ENCODE measurements at places on chromosomes 4 and X. TPM values are rescaled to one million over a fixed set of nuclear protein-coding genes. Genes with fewer than 3 reads are reported as not detected.

GRCh38 chr4:4735870-4736269 lies 123.6 kb upstream of the MSX1 start:
- peak; percentile 76 for DNase-seq

DNA sequence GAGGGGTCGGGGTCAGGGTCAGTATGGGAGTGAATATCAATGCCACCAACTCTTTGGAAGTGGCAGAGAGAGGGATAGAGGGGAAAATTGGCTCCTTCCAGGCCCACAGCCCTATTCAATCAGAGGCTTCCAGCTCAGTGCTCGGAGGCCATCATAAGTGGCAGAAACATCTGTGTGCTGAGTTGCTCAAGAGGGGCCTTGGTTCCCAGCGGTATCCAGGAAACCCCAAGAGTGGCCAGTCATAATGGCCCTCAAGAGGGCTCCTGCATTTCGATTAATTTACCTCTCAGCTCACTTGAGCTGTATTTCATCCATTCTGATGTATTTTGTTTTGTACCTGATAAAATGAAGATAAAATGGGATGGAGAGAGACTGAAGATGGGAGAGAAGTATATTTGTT lies 154.3 kb upstream of the EOLA2 start:
- DNase-seq, result peak; percentile 19

GRCh38 chrX:129791336-129791735 lies 11.6 kb downstream of the SASH3 start:
- no peak for DNase-seq

DNA sequence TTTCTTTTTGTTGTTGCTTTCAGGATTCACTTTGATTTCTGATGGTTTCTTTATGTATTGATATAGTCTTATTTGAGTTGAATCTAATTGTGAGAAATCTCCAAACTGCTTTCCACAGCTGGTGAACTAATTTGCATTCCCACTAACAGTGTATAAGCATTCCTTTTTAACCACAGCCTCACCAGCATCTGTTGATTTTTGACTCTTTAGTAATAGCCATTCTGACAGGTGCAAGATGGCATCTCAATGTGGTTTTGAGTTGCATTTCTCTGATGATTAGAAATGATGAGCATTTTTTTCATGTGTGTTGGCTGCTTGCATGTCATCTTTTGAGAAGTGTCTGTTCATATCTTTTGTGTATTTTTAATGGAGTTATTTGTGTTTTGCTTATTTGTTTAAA lies 1023.1 kb downstream of the SH3BGRL start:
- DNase-seq, result no peak

GRCh38 chrX:11264925-11265324 lies 28.3 kb upstream of the AMELX start:
- no peak for DNase-seq

DNA sequence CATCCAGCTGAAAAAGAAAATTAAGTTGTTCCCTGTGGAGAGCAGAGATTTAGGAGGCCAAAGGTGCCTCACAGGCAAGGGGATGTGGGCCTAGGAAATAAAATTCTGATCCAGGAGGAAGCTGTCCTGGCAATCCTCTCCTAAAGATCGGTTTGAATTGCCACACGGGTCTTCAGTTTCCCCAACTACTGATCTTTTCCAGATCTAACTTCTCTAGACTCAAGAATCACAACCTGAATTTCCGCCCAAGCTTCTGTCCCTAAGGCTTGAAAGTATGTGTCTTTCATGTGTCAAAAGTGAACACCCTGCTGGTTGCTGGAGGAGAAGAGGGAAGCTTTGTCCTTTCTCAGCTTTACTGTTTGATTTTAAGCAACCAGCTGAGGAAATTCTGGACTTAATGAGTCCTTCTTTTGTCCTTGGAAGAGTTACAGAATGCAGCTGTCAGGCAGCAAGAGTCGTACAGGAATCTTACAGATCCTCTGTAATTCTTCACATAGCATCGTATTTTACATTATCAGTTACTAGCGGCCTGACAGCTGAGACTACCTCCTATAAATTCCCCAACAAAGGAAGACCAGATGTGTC lies 93.8 kb downstream of the INPP4B start:
- peak; percentile 32 for DNase-seq

- no peak for DNase-seq
Measured at GRCh38 chr4:140152013-140152703, 1.8 kb downstream of the MAML3 start.

DNA sequence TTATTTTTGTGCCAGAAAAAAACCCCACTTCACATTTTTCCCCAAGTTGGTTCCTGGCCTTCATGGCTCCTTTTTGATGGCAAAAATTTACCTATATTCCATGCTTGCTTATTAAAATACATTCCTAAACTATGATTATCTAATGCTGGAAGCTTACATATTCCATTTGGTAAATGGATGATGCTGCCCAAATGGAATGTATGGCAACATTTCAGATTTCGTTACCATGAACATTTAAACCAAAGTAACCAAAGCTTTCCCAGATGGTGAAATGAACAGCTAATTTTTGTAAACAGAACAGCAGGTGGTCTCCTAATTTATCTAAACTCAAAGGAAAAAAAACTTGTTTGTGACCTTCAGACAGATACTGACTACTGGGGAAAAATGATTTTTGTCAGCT lies 110.8 kb upstream of the TEX13A start:
- DNase-seq, result no peak

DNA sequence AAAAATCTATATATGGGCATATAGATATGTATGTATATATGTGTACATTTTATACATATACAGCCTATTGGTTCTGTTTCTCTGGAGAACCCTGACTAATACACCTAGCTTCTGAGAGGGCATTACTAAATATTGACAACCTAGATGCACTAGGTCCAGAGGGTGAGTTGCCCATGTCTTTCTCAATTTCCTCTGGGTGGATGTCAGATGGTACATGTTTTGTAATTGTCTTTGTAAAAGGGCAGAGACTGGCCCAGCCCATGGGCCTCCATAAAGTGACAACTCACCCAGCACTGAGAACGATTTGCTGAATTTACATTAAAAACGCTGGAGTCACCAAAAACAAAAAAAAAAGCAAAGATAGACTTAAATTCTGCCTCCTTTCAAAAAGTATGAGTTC lies 198.5 kb upstream of the FAM241A start:
- DNase-seq, result no peak

- peak; percentile 42 for DNase-seq
Measured at GRCh38 chr4:139279760-139280620, at the start of gene MGARP. Gene MGARP, minus strand, starts transcription at chr4:139280225. Its CDS starts 67 bp downstream, at chr4:139280158.

- DNase-seq, result no peak
Measured at GRCh38 chrX:40104630-40104984, 6.8 kb upstream of the BCOR start.

DNA sequence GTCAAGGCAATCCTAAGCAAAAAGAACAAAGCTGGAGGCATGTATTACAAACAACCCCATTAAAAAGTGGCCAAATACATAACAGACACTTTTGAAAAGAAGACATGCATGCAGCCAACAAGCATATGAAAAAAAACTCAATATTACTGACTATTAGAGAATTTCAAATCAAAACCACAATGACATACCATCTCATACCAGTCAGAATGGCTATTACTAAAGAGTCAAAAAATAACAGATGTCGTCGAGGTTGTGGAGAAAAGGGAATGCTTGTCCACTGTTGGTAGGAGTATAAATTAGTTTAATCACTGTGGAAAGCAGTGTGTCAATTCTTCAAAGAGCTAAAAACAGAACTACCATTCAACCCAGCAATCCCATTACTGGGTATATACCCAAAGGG lies 604.6 kb upstream of the GRIA3 start:
- no peak for DNase-seq

GRCh38 chr4:154490583-154491340 lies 837 bp downstream of the DCHS2 start:
- peak; percentile 42 for DNase-seq

The CPZ gene
- 5.5 TPM for total RNA-seq

The F11 gene
- 2.8 TPM for total RNA-seq

Measured in lung (tissue), 17 donors.